ENCODE measurements at places on chromosomes 1 and 21. TPM values are rescaled to one million over a fixed set of nuclear protein-coding genes. Genes with fewer than 3 reads are reported as not detected.

Gene DCAF8
- total RNA-seq = 56.9 TPM

Gene STYXL2
- total RNA-seq = 0.07 TPM

Gene IL12RB2
- not detected for total RNA-seq

Gene HES3
- total RNA-seq = not detected

Gene OR2T11
- not detected for total RNA-seq

Gene MAP3K7CL
- total RNA-seq = 5.6 TPM

Gene LCE2C
- total RNA-seq = not detected

Gene IVL
- 0.26 TPM for total RNA-seq

Gene KRTAP21-2
- not detected for total RNA-seq

Gene TAS1R1
- not detected for total RNA-seq

Gene CD1B
- total RNA-seq = not detected

Gene EXTL1
- total RNA-seq = not detected

Gene CELA2A
- total RNA-seq = not detected

Gene S100A13
- total RNA-seq = 106 TPM

Gene DYNLT5
- not detected for total RNA-seq

Gene C21orf58
- 11.5 TPM for total RNA-seq

Gene CELA3A
- not detected for total RNA-seq

Gene WDR64
- total RNA-seq = not detected
